ENCODE measurements at places on chromosomes 2 and 18.

GRCh38 chr2:110735366-110735765, 3.0 kb downstream of the ACOXL start:
- no peak for DNase-seq

GRCh38 chr2:224901121-224901676, 141.1 kb downstream of the DOCK10 start:
- DNase-seq = no peak

- DNase-seq = no peak
Observed at GRCh38 chr2:177335917-177336450, 56.6 kb upstream of the AGPS start.

- no peak for DNase-seq
Observed at GRCh38 chr2:144796936-144797335, 277.0 kb upstream of the ZEB2 start.

- no peak for DNase-seq
Observed at GRCh38 chr2:62473246-62473827, 32.7 kb downstream of the TMEM17 start.

GRCh38 chr2:40210968-40211353, 240.9 kb downstream of the SLC8A1 start:
- no peak for DNase-seq

- DNase-seq = no peak
Observed at GRCh38 chr2:221914334-221914880, 342.3 kb upstream of the EPHA4 start.

- no peak for DNase-seq
Observed at GRCh38 chr2:241812730-241813643, 4.0 kb downstream of the NEU4 start.

- DNase-seq = no peak
Observed at GRCh38 chr18:24543795-24544498, 83.5 kb downstream of the HRH4 start.

DNA sequence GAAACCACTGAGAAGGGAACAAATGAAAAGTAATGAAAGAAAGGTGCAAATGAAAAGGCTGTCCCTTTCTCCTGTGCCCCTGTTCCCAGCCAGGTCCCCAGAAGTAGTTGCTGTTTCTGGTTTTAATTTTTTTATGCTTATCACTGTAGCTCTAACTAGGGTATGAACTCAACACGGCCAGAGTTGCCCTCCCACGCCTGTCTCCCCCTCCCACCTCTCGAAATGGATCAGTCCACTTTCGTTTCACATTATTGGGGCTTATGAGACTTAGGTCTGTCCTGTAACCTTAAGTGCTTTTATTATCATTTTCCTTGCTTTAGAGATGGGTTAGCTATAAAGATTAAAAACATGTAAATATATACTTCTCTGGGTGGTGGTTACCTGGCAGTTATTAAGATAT, 8.6 kb downstream of the RBFA start:
- no peak for DNase-seq

GRCh38 chr2:69165091-69165880, 152.3 kb downstream of the ANTXR1 start:
- no peak for DNase-seq

GRCh38 chr2:67208887-67209500, 188.1 kb upstream of the ETAA1 start:
- DNase-seq = no peak

DNA sequence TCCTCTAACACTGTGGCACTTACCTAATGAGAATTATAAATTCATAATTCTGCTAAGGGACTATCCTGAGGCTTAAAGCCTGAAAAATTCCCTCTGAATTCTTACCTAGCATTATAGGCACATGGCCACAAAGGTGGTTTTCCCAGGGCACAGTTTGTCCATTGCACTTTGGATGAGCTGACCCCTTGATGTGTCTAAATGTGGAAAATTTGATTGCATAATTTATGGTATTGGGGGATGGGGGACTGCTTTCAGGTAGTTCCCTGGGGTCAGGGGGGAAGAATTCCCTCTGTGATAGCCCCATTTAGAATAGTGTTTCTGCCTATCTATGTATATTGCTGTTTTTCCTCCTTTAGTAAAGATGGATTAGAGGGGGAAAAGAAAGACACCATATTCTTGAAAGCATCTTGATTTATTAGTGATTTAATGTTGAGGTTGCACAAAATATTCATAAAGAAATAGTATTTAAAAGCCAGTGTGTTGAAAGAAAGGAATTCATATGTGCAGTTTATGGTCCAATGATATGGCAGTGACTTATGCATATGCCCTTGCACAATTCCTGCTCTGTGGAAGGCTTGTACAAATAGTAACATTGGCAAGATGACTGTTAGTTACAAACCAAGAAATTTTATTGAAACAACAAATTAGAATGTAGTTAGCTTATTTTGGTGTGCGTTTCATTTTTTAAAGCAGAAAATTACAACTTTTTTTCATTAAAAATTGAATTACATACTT, 8.7 kb upstream of the HTR2B start:
- DNase-seq = no peak

DNA sequence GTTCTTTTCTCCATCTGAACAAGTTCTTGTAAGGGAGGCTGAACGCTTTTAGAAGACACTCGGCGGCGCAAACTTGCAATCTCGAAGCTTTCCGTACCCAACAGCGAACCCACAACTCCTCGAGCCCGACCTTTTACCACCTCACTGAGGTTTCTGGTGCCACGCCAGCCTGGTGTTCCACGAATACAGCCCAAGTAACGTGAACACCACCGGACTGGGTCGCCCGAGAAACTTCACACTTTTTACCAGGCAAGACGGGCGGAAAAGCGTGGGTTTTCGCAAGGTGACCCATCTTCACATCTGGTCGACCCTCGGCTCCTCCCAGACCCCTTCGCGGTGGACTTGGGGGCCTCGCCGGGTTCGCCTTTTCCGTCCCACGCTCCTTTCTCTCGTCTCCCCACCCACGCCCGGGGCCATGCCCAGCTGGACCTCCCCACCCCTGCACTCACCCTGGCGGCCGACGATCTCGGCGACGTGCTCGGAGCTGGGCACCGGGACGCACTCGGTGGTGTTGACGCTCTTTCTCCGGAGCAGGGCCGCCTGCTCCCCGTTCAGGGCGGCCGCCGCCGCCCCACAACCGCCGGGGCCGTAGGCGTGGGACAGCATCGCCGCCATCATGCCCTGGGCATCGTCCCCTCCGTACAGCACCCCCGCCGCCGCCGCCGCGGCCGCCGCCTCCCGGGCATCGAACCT, 1.2 kb downstream of the MEX3C start:
- no peak for DNase-seq

DNA sequence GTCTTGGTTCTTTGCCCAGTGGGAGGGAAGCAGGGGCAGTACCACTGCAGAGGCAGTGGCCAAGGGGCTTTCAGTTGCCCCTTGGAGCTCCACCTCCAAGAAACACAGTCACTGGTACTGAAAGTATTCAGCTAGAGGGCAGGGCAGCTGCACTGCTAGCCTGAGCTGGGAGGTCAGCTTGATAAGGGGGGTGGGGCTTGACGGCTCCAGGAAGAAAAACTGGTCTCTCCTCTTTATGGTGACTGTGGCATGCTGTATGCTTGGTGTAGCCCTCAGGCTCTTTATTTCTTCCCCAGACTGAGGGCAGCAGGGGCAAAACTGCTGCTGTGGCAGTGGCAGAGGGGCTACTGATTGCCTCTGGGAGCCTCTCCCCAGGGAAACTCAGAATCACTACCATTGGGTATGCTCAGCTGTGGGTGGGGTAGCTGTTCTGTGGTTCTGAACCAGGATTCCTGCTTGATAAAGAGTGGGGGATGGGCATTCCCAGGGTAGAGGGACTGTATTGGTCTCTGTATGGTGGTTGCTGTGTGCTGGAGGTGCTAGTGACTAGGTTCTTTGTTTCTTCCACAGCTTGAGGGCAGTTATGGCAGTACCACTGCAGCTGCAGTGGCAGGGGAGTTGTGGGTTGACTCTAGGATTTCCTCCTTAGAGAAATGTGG, 134.6 kb upstream of the SCN7A start:
- no peak for DNase-seq

GRCh38 chr18:70334728-70335329, 46.0 kb downstream of the SOCS6 start:
- no peak for DNase-seq

DNA sequence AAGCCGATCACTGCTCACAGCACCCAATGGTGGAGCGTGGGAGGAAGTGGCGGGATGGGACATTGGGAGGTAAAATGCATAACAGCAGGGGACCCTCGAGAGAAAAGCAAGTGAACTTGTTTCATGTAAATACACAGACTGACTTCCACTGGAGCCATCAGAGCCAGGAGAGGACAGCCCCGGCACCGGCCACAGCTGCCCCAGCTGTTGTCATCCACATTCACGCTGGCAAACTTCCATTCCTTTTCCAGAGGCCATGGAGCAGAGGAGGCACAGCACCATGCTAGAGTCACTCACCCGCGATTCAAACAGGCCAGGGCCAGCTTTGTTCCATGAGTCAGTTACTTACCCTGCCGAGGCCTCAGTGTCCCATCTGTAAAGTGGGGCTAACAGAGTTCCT, 610.9 kb upstream of the SALL3 start:
- no peak for DNase-seq

DNA sequence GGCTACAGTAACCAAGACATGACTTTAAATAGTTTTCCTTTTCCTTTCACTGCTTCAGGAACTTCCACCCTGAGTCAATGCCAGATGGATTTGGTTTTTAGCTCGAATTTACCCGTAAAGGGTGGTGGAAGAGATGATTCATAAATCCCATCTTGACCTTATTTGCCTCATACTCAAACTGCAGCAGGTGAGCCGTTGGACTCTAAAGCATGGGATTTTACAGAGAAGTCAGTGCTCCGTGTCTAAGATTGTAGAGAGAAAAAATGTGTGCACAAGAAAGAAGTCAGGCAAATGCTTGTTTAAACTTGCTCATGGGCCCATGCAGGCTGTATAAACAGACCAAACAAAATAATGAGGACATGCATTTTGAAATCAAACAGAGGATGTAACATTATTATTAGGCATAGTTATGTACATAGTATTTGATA, 369.7 kb upstream of the TRIB2 start:
- DNase-seq = no peak

GRCh38 chr2:127406454-127406853, 11.8 kb upstream of the PROC start:
- DNase-seq = no peak

DNA sequence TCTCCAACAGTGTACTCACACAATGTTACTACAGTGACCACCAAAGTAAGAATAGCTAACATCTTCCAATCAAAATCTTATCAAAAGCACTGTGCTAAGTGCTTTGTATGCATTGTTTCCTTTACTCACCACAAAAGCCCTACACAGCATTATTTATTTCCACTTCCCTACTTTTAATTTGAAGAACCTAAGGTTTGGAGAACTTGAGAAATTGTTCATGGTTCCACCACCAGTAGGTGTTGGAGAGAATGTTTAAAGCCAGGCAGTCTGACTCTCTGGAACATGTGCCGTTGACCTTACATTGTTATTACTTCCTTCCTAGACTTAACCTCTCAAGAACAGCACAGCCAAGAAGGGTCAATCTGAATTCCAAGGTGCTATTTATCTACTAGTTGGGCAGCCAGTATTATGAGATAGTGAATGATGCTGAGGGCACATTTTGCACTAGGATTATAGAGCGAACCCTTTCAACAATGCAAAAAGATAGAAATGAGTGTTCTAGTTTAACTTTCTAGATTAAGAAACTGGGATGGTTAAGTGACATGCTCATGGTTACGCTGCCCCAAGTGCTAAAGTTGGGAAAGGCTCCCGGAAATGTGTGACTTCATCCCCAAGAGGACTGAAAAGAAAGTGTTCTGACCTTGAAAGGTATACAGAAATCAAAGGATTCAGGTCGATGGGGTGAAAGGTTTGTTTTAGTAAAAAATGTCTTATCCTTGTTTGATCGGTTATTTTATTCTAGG, 55.2 kb upstream of the FAM136A start:
- no peak for DNase-seq

- no peak for DNase-seq
Observed at GRCh38 chr18:79200546-79201268, 131.5 kb downstream of the ATP9B start.

GRCh38 chr2:109312902-109313301, 183.9 kb downstream of the SH3RF3 start:
- no peak for DNase-seq

DNA sequence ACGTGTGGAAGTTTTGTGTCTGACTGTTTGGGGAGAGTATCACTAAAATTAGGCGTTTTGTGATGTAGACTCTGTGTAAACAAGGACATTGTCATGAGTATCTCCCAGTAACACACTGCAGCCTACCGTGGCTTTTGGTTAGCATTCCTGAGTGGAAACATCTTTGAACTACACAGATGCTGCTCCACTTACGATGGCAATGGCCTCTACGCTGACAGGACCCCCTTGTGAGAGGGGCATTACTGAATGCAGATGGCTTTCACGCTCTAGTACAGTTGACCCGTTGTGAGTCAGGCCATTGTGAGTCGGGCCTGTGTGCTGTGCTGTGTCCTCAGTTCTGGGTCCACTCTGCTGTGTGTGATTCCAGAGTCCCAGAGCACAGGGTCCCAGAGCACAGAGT, 34.4 kb upstream of the ADNP2 start:
- DNase-seq = no peak

GRCh38 chr2:9170458-9171130, 36.0 kb upstream of the ASAP2 start:
- no peak for DNase-seq

GRCh38 chr18:28736223-28736622, 559.3 kb upstream of the CDH2 start:
- DNase-seq = no peak

DNA sequence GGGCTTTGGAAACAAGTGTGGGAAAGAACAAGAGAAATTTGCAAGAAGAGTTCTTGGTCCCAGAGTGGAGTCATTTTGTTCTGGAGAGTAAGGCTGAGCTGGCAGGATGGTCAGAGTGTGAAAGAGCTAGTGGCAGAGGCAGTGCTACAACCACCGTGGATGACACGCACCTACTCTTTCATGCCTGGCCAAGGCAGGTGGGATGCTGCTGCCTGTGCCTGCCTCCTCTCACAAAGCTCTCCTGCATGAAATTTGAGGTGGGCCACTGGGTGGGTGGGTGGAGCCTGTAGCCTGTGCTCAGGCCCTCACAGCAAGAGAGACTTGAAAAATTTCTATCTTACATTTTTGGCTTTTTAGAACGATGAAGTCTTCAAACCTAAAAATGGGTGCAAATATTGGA, 9.4 kb upstream of the INO80C start:
- no peak for DNase-seq

Measured in stimulated activated CD8-positive, alpha-beta memory T cell treated with anti-CD3 and anti-CD28 coated beads, Interleukin-7, amount 100 ng/mL, for 1 hour (primary cell).